ENCODE measurements at places on chromosomes 5 and 9.

GRCh38 chr5:172860520-172861443, 26.7 kb downstream of the ERGIC1 start:
- DNase-seq = no peak
- H3K27ac ChIP-seq = no peak overlapping the region
- no peak overlapping the region for H3K4me3 ChIP-seq
- H3K4me1 ChIP-seq = no peaks in the 10 kb centered on the region
- no peaks in the 10 kb centered on the region for H3K27me3 ChIP-seq
- H3K36me3 ChIP-seq = no peaks in the 10 kb centered on the region

DNA sequence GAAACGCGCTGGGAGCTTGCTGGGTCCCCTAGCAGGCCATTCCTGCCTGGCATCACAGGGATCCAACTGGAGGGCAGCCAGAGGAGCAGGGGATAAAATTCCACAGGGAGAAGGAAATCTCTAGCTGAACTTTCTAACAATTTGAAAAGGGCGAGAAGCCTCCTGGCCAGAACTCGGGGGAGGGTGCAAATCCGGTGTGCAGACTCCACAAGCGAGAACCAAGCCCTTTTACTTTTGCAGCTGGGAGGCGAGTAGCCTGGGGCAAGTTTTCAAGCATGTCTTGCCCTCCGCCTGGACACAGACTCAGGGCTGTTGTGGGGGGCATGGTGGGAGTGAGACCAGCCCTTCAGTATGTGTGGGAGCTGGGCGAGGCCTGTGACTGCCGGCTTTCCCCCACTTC, 14.3 kb upstream of the POU5F2 start:
- no peaks in the 10 kb centered on the region for H3K4me1 ChIP-seq
- DNase-seq = no peak
- no peaks in the 10 kb centered on the region for H3K27me3 ChIP-seq
- H3K4me3 ChIP-seq = no peak overlapping the region

GRCh38 chr9:115992834-115993233, 160.8 kb upstream of the PAPPA start:
- no peak for DNase-seq
- no peak overlapping the region for H3K27ac ChIP-seq
- no peaks in the 10 kb centered on the region for H3K36me3 ChIP-seq
- H3K4me3 ChIP-seq = no peak overlapping the region
- no peaks in the 10 kb centered on the region for H3K27me3 ChIP-seq

- peaks cover 3% of the 10 kb centered on the region for H3K27me3 ChIP-seq
- DNase-seq = no peak
- H3K4me1 ChIP-seq = peaks cover 5% of the 10 kb centered on the region
- H3K4me3 ChIP-seq = no peak overlapping the region
- H3K36me3 ChIP-seq = no peaks in the 10 kb centered on the region
- H3K27ac ChIP-seq = no peak overlapping the region
Measured at GRCh38 chr5:159777049-159777660, 139.1 kb upstream of the ADRA1B start.

- no peaks in the 10 kb centered on the region for H3K27me3 ChIP-seq
- no peak for DNase-seq
- no peaks in the 10 kb centered on the region for H3K36me3 ChIP-seq
- no peaks in the 10 kb centered on the region for H3K4me1 ChIP-seq
- no peak overlapping the region for H3K4me3 ChIP-seq
Measured at GRCh38 chr5:169657127-169657526, 20.1 kb downstream of the DOCK2 start.

DNA sequence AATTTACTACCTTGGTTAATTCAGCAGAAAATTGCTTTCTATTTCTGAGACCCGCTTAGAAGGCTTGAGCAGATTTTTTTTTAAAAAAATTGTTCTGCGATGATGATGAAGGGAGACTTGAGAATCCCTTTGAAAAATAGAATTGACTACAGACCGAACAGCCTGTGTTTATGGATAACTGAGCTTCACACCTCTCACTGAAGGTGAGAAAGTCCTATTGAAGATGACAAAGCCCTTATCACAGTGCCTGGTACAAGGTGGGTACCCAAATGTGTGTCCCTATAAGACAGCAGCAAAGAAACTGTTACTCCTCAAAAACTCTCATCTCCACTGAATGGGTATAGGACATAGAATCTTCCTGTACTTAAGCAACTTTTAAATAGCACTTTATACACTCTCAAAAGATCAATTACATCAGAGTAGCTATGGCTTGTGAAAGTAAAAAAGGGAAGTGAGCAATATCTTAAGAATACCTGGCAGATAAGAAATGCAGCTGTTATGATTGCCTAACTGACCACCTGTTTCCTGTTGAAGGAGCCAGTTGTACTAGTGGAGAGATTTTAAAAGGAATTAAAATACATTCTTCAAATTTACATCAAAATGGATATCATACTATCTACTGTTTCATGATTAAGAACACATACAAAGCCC, 419.7 kb downstream of the CHSY3 start:
- no peaks in the 10 kb centered on the region for H3K4me1 ChIP-seq
- H3K36me3 ChIP-seq = no peaks in the 10 kb centered on the region
- no peak for DNase-seq

DNA sequence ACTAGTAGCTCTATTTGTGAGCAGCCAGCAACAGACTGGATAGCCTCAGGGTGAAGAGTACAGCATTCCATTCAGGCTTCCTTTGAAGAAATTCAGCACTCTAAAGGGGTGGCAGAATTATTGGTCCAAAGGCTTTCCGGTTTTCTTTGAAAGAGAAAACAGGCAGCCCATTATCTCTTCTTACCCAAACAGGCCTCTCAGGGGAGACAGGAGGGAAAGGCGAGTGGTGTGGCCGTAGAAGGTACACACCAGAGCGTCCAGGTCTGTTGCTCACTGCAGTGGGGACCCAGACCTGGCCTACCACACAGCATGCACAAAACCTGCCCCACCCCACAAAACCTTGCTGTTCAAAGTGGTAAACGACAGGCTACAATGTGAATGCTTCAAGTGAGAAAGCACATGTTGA, 83.3 kb downstream of the ZNF608 start:
- H3K36me3 ChIP-seq = no peaks in the 10 kb centered on the region
- H3K27ac ChIP-seq = no peak overlapping the region
- no peak for DNase-seq

DNA sequence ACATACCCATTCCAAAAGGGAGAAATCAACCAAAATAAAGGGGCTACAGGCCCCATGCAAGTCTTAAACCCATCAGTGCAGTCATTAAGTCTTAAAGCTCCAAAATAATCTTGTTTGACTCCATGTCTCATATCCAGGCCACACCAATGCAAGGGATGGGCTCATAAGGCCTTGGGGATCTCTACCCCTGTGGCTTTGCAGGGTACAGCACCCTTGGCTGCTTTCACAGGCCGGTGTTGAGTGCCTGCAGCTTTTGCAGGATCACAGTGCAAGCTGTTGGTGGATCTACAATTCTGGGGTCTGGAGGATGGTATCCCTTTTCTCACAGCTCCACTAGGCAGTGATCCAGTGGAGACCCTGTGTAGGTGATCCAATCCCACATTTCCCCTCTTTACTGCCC, 5.0 kb upstream of the SPINK14 start:
- H3K4me1 ChIP-seq = no peaks in the 10 kb centered on the region
- no peaks in the 10 kb centered on the region for H3K27me3 ChIP-seq
- no peaks in the 10 kb centered on the region for H3K36me3 ChIP-seq
- no peak overlapping the region for H3K27ac ChIP-seq
- DNase-seq = no peak
- H3K4me3 ChIP-seq = no peak overlapping the region

DNA sequence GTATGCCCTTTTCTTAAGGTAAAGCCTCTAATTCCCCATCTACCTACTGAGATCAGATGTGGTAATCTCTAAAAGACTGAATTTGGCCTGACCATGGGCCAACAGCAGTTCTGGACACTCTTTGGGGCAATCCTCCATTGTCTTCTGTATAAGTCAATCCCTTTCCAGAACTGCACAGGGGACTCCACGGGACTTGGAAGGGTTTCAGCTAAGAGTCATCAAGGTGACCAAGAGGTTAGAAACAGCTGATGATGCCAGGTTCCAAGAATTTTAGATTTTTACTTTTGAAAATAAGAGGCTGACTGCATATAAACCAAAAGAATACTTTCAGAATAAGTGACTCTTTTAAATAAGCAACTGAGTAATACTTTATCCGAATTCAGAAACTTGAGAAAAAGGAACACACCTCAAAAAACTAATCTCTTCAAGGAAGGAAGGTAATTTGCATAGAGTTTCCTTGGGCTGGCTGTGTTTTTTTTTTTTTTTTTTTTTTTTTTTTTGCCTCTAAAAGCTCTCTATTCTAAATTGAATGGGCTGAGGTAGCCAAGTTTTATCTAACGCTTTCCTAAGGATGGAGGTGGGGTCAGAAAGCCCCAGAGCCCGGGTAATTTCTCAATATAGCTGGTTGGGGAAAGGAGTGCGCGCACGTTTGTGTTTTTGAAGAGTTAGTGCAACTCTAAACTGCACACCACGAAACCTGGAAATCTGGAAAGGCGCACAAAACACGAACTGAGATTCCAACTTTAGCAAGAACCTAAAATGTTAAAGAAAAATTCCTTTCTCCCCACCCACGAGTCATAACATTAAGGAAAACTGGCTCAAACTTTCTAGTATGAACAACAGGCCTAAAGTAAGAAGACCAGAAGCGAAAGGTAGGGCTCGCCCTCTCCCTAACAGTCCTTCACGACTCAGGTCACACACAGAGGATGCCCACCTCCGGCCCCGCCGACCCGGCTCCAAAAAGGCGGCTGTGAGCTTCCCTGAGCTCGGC, 1.3 kb downstream of the VCP start:
- peak overlapping the region; percentile 68 for H3K4me3 ChIP-seq
- H3K27ac ChIP-seq = no peak overlapping the region
- no peaks in the 10 kb centered on the region for H3K27me3 ChIP-seq
- peaks cover 17% of the 10 kb centered on the region for H3K36me3 ChIP-seq
- DNase-seq = no peak
- no peaks in the 10 kb centered on the region for H3K4me1 ChIP-seq

- no peak overlapping the region for H3K4me3 ChIP-seq
- peaks cover 12% of the 10 kb centered on the region for H3K36me3 ChIP-seq
- no peak overlapping the region for H3K27ac ChIP-seq
- no peak for DNase-seq
- no peaks in the 10 kb centered on the region for H3K27me3 ChIP-seq
Measured at GRCh38 chr5:167511-167910, 23.8 kb upstream of the LRRC14B start.

DNA sequence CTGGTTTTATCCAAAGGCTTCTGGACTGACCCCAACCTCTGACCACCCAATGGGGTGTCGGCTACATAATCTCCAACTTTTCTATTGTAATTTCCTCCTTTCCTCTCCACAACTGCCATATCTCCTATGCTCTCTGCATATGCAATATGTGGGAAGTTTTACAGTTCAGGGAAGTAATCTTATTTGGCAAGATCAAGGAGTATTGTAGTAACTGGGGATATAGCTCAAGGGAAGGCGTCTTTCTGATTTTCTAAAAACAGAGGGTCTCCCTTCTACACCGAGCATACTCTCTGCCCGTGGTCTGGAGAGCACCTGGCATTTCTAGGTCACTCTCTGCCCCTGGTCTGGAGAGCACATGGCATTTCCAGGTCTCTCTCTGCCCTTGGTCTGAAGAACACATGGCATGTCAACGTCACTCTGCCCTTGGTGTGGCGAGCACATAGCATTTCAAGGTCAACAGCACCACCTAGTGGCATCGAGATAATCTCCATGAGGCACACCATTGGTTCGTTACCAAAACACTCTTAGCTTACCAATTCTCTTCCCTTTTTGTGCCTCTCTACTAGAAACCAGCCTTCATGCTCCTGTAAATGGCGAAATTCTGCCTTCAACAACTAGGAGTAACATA, 616.4 kb upstream of the NUDT12 start:
- H3K27ac ChIP-seq = no peak overlapping the region
- no peaks in the 10 kb centered on the region for H3K36me3 ChIP-seq
- no peaks in the 10 kb centered on the region for H3K4me1 ChIP-seq
- H3K4me3 ChIP-seq = no peak overlapping the region
- peak; percentile 75 for DNase-seq

GRCh38 chr5:68115584-68115983, 100.0 kb upstream of the PIK3R1 start:
- no peaks in the 10 kb centered on the region for H3K4me1 ChIP-seq
- no peak overlapping the region for H3K27ac ChIP-seq

GRCh38 chr9:113509463-113509862, 45.9 kb downstream of the RGS3 start:
- H3K4me3 ChIP-seq = no peak overlapping the region
- H3K27me3 ChIP-seq = no peaks in the 10 kb centered on the region
- peaks cover 3% of the 10 kb centered on the region for H3K4me1 ChIP-seq
- no peak overlapping the region for H3K27ac ChIP-seq
- no peak for DNase-seq

DNA sequence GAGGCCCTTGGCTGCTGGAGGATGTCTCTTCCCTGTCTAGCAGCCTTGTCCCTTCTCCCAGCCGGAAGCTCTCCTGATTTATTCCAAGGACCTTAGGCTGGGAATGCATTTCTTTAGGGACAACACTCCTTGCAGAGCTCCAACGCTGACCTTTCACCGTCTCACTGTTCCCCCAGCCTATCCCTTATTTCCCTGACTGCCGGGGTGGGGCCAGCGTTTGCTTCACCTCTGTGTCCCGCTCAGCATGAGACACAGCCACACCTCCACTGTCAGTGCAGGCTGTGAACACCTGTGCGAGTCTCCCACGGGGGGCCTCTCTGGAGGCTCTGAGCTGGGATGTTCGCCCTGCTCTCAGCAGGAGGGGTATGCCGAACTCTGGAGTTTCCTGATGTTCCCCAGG, 106.2 kb upstream of the FCN2 start:
- no peak overlapping the region for H3K4me3 ChIP-seq
- DNase-seq = no peak
- H3K4me1 ChIP-seq = no peaks in the 10 kb centered on the region
- H3K27me3 ChIP-seq = no peaks in the 10 kb centered on the region
- no peaks in the 10 kb centered on the region for H3K36me3 ChIP-seq
- no peak overlapping the region for H3K27ac ChIP-seq

GRCh38 chr5:176888865-176889165, 10.3 kb downstream of the HK3 start:
- no peak overlapping the region for H3K27ac ChIP-seq
- no peak overlapping the region for H3K4me3 ChIP-seq
- DNase-seq = no peak
- H3K4me1 ChIP-seq = no peaks in the 10 kb centered on the region

GRCh38 chr5:121735618-121736017, 116.1 kb upstream of the FTMT start:
- H3K4me1 ChIP-seq = no peaks in the 10 kb centered on the region
- DNase-seq = no peak
- no peak overlapping the region for H3K27ac ChIP-seq

DNA sequence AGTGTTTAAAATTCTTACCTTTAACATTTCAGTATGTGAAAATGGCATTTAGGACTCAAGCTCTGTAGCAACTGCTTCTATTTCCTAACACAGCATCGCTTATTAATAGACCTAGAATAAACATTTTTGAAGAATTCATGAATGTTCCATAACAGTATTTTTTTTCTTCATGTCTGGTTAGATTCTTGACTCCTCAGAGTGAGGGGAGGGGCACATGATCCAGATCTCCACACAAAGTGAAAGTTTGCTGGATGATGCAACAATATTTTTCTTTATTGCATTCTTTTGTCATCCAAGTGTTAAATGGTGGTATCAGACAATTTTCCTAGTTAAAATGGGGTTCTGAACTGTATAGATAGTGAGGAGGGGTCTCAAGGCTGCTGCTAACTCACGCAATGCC, 130.8 kb upstream of the MAN2A1 start:
- H3K4me1 ChIP-seq = no peaks in the 10 kb centered on the region
- no peaks in the 10 kb centered on the region for H3K27me3 ChIP-seq
- H3K36me3 ChIP-seq = no peaks in the 10 kb centered on the region
- no peak overlapping the region for H3K4me3 ChIP-seq
- H3K27ac ChIP-seq = no peak overlapping the region

Data from iPS DF 6.9 (cell line).